Fibroblast of lung (primary cell): ENCODE measurements at places on chromosomes 5 and 9. TPM values are rescaled to one million over a fixed set of nuclear protein-coding genes. Genes with fewer than 3 reads are reported as not detected.

The OR1J2 gene
- total RNA-seq = 0.26 and 0.33 TPM in 2 replicates

The TRUB2 gene
- 18.7 and 22.6 TPM in 2 replicates for total RNA-seq

The F2RL1 gene
- total RNA-seq = 20.8 and 25.1 TPM in 2 replicates

- no peak for DNase-seq
These were observed 52.5 kb upstream of the SEMA4D start for GRCh38 chr9:89550346-89550927.

DNA sequence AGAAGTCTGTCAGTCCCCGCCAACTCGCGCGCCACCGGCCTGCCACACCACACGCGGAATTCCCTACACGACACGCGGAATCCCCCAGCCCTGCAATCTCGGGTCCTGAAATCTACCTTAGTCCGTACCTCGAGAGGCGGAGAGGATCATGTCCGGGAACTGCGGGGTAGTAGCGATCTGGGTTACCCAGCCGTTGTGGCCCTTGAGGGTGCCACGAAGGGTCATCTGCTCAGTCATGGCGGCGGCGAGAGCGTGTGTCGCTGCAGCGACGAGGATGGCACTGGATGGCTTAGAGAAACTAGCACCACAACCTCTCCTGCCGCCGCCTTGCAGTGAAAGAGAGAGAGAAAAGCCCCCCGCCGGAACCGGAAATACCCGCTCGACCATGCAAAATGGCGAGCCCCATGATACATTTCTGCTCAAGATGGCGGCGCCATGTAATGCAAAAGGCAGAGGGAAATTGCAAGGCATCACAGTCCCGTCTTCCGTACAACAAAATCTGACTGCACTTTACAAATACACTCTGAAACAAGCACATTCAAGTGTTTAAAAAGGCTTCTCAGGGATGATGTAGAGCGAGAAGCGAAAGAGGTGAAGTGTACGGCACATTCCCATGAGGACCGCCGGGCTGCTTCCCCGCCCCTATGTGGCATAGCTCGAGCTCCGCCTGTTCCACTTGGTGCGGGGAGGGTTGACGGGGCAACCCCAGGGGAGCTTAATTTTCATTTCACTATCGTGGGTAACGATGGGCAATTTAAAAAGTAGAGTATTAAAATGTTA is at the start of gene RACK1:
Gene RACK1, minus strand, starts transcription at position 343 of the 780 bp plus-strand sequence. Its CDS starts 106 bp downstream, at position 237.
- DNase-seq = peak; percentile 92
